ENCODE measurements at places on chromosomes 4 and X.
A peak's percentile ranks its signal among the peaks of the same experiment; 100 is the strongest.

- no peak for DNase-seq
Measured at GRCh38 chr4:123976819-123977218, 580.2 kb downstream of the SPRY1 start.

- no peak for DNase-seq
Measured at GRCh38 chr4:152956650-152957436, 20.7 kb downstream of the FHDC1 start.

DNA sequence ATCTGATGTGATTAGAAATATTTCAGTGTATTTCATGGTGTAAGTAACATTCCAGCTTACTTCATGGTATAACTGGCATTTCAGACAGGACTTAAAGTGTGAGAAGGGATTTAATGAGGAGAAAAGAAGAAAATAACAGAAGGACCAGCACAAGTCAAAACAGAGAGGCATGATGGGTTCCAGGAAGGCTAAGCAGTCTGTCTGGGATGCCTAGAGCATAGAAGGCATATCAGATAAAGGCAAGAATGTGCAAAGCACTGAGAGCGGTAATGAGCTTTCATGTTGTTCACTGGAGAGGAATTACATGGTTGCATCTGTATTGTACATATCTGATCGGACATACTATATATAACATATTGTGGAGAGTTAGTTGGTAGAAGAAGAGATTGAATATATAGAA is 54.2 kb downstream of the GRID2 start:
- no peak for DNase-seq

DNA sequence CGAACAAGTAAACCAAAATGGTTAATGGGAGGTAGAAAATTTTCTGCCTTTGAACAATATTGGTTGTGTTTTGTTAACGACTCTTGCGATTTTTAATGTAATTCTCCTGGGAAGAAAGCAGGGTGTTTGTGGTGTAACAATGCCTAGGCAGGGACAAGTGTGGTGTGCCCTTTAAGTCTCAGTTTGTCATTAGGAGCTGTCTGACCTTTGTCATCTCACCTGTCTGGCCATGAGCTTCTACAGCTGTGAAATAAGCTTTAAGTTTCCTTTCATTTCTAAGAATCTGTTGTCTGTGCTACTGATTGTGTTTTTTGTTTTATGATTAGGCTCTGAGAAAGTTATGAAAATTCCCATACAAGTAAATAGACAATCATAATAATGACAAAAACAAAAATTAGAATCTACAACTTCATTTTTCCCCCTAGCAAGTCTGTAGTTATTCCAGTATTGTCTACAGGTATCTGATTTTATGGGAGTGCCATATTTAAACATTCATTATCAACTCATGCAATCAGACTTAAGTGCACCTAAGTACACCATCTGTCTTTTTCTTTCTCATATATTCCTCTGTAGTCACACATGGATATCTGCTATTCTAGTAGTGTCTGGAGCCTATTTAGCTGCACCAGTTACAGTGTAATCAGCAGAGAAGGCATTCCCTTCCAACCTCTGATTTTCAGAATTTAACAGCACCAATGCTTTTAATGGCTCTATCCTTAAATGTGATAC is 203.5 kb downstream of the PPARGC1A start:
- no peak for DNase-seq

DNA sequence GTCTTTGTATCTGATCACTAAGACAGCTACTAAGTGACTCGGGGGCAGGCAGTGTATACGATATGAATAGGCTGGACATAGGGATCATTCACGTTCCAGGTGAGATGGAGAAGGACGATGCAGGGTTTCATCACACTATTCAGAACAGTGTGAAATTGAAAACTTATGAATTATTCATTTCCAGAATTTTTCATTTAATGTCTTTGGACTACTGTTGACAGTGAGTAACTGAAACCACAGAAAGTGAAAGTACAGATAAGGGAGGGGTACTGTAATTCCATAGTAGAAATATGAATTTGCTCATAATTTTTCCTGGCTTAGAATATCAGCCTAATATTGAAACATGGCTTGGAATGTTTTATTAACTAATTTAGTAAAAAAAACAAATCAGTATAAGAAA is 24.4 kb downstream of the TMEM144 start:
- DNase-seq, result no peak

GRCh38 chr4:113378836-113379235 is 329.4 kb downstream of the ANK2 start:
- DNase-seq, result no peak

GRCh38 chrX:57583477-57583876 is 8.3 kb upstream of the ZXDB start:
- DNase-seq, result no peak

GRCh38 chr4:150368667-150369066 is 213.3 kb upstream of the MAB21L2 start:
- no peak for DNase-seq

- DNase-seq, result no peak
Measured at GRCh38 chr4:10417740-10418139, 39.5 kb downstream of the ZNF518B start.

DNA sequence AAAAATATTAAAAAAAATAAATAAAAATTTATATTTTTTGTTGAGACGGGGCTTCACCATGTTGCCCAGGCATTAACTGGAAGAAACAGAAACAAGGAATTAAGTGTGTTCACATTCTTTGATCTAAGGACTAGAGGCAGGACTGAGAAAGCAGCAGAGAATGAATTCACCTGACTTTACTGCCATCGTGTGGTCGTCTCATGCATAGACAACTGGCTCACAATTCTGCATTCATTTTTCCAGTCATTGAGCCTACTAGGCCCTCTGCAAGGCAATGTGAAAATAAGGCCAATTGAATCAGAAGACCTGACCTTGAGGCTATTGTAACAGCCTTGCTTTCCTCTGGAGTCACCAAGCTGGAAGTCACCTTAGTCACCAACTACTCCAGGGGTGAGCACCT is 37.4 kb downstream of the LHFPL1 start:
- no peak for DNase-seq

DNA sequence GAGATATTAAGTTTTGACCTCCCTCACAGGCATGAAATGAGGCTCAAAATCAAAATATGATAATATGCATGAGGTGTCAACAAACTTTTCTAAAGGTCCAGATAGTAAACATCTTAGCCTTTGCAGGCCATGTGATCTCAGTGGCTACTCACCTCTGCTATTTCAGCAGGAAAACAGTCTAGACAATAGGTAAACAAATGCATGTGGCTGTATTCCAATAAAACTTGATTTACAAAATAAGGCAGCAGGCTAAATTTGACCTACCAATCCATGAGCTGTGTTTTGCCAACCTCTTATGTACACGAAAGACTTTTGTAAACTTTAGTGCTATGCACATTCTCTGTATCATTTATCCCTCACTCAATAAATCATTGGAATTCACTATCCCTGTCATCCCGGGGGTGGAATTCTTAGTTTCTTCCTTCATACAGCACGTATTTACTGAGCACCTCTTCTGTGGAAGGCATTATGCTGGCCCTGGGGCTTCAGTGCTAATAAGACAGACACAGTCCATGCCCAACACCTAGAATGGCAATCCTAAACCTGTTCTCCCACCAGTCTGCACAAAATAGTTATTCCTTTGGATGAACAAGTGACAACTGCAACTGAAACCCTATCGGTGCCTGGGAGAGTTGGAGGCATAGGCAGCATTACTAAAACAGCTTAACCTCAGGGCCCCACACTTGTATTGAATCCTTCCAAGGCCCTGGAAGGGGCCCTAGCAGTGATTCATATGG is 19.9 kb downstream of the MAGEB17 start:
- no peak for DNase-seq

- DNase-seq, result no peak
Measured at GRCh38 chrX:34880656-34881055, 61.9 kb upstream of the FAM47B start.

DNA sequence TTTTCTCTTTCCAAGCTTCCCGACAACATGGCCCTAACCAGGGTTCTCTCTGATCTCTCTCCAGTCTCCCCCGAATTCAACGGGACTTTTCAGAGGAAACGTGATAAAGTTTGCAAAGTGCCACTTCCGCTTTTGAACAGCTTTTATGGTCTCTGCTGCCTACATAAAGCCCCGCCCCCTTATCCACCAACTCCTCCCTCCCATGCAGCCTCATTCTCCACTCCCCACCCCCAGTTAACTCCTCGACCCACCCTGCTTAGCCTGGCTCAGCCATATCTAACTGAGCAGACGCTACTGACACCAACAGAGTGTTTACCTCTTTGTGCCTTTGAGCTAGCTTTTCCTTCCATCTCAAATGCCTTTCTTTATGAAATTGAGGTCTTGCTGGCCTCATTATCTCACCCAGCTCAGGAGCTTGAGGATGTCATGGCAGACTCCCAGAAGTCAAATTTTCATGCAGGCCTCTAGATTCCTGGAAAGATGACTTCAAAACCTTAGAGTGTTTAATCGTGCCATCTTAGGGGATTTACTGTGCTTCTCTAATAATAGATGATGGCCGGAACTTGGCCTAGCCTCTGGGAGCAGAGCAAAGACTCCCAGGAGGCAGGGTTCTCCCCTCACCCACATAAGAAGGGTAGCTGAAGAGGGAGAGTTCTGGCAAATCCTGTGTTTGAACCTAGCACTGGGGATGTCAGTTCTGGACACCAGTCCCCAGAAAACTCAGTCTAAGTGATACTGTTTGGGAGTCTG is 606.0 kb downstream of the BCOR start:
- peak; percentile 28 for DNase-seq

DNA sequence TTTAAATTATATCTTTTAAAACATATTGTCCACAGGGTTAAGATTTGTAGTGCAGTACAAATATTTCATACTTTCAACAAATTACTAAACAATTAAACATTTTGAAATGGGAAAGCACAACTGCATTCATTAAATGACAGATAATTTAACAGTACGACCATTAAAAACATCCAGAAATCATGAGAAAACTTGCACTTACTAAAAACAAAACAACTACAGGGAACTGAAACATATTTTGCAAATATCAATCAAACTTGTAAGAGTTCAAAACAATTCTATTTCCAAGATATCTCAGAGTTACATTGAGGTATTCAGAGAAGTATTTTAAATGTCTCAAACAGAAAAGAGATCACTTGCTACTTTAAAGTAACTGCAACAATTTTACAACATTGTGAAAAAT is 478.5 kb upstream of the PCDH10 start:
- DNase-seq, result no peak

DNA sequence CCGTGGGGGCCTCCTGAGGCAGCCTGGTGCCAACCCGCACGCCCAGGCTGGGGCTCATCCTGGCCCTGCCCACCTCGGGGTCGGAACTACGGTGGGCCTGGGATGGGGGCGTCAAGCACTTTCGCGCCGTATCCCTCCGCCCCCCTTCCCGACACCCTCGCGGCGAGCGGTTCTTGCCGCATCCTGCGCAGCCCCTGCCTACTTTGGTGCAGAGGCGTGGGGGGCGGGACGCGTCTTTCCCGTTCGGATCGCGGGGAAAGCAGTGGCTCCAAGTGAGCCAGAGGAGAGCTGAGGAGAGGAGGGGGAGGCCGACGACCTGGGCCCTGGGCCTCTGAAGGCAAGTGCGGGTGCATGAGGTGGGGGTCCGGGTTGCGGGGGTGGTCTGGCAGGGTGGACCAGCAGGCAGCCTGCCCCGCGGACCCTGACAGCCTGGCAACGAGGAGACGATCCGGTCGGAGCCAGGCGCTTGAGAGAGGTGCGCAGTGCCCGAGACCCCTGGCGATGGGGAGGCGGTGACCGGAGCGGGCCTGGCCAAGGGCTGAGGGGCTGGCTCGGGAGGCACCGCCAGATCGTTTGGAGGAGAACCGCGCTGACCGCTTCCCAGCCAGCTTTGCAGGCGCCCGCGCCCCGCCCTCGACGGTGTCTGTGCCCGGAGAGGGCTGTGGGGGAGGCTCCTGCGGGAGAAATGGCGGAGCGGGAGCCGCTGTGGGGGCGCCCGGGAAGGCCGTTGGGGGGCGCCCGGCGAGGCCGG is at the start of gene GPRASP2:
Gene GPRASP2 (plus strand): TSS at position 233 of the 751 bp plus-strand sequence. CDS start 2,422 bp downstream, outside the sequence.
- no peak for DNase-seq

DNA sequence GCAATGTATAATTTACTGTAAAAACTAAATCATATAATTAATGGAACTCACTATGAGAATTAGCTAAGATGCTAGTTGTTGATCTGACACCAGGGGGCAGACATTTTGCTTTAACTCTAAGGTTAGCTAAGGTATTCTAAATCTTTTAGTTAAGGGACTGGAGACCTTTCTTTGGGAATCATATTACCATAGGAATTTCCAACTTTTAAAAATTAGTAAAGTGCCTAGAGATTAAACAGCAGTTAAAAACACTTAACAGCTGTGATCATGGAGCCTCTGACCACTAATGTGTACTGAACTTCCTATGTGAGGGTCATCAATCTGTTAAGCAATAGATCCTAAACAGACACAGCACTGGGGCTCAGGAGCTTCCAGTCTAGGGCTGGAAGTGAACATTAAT is 226.6 kb downstream of the NSUN7 start:
- DNase-seq, result no peak

All from stimulated activated CD8-positive, alpha-beta memory T cell treated with anti-CD3 and anti-CD28 coated beads, Interleukin-2, amount 100 ng/mL, for 48 hours (primary cell).